ENCODE measurements at places on chromosomes 11 and 22.

GRCh38 chr11:72828081-72828567 is 13.9 kb downstream of the ATG16L2 start:
- DNase-seq = no peak

DNA sequence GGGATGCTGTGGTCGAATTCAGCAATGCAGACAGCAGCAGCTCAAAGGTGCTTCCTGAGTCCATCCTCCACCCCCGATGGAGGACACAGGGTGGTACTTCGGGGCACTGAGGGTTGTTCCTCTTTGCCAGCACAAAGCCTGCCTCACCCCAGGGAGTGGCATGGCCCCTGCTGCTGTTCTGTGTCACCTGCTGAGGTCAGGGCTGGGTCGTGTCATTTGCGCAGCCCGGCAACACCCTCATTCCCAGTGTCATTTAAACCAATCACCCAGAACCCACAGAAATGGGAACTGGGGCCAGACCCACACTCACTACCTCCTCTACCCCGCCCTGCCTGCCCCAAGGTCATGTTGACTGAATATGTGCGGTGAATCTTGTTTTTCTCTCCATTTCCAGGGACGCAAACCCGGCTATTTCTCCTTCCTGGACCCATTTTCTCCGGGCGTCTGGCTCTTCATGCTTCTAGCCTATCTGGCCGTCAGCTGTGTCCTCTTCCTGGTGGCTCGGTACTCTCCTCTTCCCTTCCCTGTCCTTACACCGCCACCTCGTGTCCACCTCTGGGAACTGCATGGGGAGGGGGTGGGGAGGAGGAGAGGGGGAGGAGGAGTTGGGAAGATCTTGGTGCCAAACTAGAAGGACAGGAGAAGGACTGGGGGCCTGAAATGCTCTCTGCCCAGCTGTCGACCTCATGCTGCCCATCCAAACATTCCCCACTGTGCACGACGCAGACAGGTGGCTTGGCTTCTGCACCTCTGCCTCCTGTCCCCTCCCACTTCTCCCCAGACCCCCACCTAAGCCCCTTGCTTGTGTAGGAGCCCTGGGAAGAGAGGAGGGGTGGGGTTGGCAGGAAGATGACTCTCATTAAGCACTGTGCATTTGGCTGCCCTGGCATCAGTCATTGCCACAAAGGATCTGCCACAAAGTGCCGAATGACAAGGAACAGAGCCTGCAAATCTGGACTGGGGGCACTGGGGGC is 71.2 kb upstream of the TBCEL start:
- DNase-seq = peak; percentile 53

DNA sequence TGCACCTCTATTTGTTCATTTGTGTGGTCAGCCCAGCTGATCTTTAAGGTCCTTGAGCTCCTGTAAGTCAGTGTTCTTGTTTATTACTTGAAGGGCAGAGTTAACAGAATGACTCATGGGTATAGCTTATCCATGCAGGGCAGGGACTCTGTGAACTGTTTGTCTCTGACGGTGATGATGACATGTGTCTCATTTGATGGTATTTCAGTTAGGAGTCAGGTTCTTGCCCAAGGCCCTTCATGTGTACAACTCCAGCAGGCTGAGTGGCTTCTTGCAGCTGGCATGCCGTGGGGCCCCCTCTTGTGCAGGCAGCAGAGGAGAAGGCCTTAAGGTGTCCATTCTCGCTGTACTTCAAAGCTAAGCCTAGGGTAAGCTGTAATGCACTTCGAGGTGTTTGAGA is 165.1 kb downstream of the DBX1 start:
- no peak for DNase-seq

GRCh38 chr22:26921726-26922125 is 264.3 kb downstream of the MIAT start:
- DNase-seq = no peak

GRCh38 chr11:109960831-109961230 is 132.4 kb upstream of the ZC3H12C start:
- no peak for DNase-seq

GRCh38 chr11:108147150-108147549 is 25.8 kb downstream of the ACAT1 start:
- no peak for DNase-seq

GRCh38 chr11:1305063-1305495 is 4.4 kb downstream of the TOLLIP start:
- DNase-seq = no peak

DNA sequence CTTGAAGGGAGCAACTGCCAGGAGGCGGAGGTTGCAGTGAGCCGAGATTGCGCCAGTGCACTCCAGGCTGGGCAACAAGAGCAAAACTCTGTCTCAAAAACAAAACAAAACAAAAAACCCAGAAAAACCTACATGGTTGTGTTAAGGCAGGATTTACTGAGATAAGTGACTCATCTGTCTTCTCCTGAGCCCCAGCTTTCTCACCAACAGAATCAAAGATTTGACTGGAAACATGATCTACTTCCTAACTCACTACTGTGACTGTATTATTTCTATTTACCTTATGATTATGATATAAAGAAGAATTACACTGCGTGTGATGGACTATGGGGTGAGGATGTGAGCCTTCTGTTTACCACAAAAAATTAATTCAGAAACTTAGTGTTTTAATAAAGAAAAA is 21.8 kb downstream of the FAM118B start:
- DNase-seq = no peak

- no peak for DNase-seq
Observed at GRCh38 chr11:3808861-3809623, 682 bp downstream of the PGAP2 start.

DNA sequence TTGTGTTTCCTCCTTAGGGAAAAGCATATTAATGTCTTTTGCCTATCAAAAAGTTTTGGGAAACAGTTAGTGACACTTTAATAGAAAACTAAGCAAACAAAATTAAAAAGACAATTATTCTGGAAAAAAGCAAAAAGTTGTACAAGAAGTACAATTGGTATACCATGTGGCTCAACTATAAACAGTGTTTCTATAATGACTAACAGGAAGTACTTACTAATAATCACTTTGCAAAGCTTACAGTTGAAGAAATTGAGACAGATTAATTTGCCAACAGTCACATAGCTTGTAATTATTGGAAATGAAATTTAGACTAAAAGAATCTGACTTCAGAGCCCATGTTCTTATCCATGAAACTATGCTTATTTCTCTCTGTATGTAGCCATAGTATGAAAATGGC is 24.7 kb downstream of the PPME1 start:
- DNase-seq = no peak

DNA sequence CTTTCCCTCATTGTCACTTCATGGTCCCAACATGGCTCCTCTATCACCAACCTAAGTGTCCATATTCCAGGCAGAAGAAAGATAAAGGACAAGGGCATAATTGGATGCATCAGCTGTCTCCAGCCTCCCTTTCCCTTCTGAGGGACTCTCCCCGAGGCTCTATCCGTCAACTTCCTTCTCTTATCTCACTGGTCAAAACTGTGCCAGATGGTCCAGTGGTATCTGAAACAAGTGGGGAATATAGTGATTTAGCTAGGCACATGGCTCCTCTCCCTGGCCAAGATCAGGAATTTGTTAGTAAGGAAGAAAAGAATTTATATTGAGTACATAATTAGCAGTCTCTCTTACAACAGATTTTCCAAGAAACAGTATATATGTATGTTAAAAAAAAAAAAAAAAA is 12.6 kb upstream of the SPON1 start:
- DNase-seq = no peak

GRCh38 chr22:22770280-22770871 is 117.2 kb upstream of the IGLL5 start:
- DNase-seq = peak; percentile 10

GRCh38 chr22:50218996-50219727 is 18.4 kb downstream of the SELENOO start:
- DNase-seq = no peak

GRCh38 chr11:44747316-44747715 is 20.6 kb downstream of the TSPAN18 start:
- DNase-seq = no peak

- DNase-seq = no peak
Observed at GRCh38 chr11:111105566-111105965, 140.0 kb upstream of the POU2AF2 start.

GRCh38 chr11:81725701-81726100 is 1008.0 kb downstream of the FAM181B start:
- no peak for DNase-seq

- DNase-seq = no peak
Observed at GRCh38 chr11:12005476-12005875, 3.0 kb downstream of the DKK3 start.

DNA sequence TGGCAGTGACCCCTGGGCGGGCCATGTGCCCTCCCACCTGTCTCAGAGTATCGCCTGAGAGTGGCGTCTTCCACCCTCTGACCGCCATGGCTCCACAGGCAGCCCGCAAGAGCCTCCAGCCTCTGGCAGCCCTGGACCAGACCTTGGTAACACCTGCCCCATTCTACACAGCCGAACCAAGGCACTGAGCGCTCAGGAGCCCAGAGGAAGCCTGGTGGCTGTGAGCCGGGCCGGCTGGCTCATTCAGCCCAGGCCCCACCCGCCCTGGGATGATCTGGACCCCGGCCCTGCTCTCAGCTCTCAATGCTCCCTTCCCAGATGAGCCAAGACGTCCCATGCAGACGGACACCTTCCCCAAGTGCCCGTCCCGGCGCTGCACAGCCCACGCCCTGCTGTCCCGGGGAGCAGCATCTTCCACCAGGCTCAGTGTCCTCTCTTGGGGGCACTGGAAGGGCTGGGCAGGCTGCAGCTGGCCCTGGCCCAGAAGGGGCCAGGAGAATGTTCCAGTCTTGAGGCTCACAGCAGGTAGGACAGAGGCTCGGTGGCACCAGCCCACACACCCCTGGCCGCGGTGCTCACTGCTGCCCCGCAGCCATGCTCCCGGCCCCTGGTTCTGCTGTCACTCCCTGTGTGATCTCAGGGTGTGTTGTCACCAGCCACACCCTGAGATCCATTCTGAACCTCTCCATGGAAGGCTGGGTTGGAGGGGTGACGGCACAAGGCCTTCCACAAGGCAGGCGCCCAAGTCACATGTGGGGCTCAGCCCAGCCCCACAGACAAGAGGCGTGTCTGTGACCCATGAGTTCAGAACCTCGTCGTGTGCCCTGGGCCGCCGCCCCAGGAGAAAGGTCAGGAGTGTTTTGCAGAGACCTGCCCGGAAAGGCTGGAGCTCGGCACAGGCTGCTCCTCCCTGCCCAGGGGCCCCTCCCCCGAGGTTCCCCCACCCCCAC is 24.2 kb upstream of the PPARA start:
- no peak for DNase-seq

DNA sequence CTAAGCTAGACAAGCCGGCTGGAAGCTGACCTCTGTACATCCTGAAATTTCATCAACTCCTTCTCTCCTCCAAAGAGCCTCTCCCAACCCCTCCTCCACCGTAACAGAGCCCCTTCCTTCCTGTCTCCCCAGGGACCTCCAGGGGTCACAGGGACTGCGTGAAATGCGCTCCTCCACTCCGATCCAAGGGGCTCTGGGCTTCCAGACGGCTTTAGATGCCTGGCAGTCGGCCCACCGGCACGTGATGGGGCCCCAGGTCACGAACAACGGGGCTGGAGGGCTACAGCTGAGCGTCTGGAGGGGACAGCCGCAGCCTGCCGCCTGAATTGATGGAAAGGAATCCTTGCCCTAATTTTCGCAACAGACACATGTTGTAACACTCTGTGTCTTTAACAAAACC is 264.1 kb downstream of the MN1 start:
- DNase-seq = no peak

DNA sequence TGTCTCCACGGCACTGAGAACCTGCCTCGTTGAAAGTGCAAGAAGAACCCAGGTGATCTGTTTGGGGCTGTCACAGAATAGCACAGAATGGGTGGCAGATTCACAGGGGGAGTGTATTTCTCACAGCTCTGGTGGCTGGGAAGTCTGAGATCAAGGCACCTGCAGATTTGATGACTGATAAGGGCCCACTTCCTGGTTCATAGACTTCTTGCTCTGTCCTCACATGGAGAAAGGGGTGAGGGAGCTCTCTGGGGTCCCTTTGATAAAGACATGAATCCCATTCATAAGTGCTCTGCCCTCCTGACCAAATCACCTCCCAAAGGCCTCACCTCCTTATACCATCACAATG is 198.5 kb upstream of the SORL1-AS1 start:
- DNase-seq = no peak

GRCh38 chr22:46725096-46725495 is 13.0 kb downstream of the CERK start:
- no peak for DNase-seq

GRCh38 chr22:17116572-17117330 is 4.4 kb downstream of the TMEM121B start:
- no peak for DNase-seq

GRCh38 chr11:103420593-103420992 is 311.4 kb downstream of the DYNC2H1 start:
- DNase-seq = no peak

- no peak for DNase-seq
Observed at GRCh38 chr11:82315093-82315492, 418.6 kb downstream of the FAM181B start.

GRCh38 chr11:128232588-128232987 is 354.8 kb downstream of the ETS1 start:
- DNase-seq = peak; percentile 44

- no peak for DNase-seq
Observed at GRCh38 chr11:112235750-112236390, 9.6 kb downstream of the PTS start.

DNA sequence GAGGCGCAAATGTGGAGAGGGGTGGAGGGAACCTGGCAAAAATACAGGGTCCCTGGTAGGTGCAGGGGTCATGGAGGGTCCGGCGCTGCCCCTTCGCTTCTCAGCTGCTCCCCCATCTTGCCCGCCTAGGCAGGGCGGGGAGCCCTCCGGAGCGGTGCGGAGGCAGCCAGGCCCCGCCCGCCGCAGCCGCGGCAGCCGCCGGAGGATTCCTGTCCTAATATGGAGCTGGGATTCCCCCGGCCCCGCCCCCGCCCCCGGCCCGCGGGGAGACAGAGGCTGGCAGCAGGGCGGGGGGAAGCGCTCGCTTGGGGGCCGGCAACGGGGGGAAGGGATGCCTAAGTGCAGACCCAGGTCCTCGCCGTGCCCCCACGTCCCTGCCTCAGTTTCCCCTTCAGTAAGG is 1.0 kb upstream of the NPAS4 start:
- no peak for DNase-seq

DNA sequence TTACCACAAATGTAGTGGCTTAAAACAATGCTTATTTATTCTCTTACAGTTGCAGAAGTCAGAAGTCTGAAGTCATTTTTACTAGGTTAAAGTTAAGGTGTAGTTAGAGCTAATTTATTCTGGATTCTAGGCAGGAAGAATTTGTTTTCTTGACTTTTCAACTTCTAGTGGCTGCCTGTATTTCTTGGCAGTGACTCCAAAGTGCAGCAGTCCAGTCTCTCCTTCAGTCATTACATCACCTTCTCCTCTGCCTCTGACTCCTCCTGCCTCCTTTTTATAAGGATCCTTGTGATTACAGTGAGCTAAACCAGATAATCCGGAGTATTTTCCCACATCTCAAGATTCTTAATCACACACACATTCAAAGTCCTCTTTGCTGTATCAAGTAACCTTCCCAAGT is 581.4 kb downstream of the KCNA4 start:
- no peak for DNase-seq
